Esophagus squamous epithelium (tissue), 5 donors: ENCODE measurements at places on chromosomes 1 and 21.
A peak's percentile ranks its signal among the peaks of the same experiment; 100 is the strongest.

- no peak for DNase-seq
Observed at GRCh38 chr1:59499943-59500569, 203.2 kb downstream of the FGGY start.

DNA sequence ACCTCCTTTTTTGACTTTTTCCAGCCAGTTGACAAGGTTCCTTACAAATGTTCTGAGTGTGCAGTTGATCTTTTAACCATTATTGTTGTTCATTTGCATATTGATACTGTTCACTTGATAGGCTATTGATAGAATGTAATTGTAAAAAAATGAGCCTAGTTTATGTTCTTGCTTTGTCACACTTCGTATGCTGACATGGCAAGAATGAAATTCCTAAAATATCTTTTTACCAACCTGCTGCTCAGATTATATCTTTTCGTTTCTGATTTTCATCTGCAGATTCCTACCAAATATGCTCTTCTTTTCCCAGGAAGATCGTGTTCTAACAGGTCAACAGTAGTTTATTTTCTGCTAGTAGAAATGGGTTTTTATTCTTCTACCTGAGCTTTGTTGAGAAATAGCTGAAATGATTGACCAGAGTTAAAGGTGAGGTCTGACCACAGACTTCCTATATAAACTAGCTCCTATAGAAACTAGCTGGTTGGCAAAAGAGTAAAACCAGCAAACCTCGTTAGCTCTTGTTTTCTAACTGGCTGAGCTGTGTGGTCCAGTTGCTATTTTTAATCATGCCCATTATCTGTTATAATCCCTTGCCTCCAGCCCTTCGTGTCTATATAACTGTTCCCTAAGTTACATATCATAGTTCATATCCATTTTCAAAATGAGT, 174.8 kb downstream of the HS2ST1 start:
- no peak for DNase-seq

DNA sequence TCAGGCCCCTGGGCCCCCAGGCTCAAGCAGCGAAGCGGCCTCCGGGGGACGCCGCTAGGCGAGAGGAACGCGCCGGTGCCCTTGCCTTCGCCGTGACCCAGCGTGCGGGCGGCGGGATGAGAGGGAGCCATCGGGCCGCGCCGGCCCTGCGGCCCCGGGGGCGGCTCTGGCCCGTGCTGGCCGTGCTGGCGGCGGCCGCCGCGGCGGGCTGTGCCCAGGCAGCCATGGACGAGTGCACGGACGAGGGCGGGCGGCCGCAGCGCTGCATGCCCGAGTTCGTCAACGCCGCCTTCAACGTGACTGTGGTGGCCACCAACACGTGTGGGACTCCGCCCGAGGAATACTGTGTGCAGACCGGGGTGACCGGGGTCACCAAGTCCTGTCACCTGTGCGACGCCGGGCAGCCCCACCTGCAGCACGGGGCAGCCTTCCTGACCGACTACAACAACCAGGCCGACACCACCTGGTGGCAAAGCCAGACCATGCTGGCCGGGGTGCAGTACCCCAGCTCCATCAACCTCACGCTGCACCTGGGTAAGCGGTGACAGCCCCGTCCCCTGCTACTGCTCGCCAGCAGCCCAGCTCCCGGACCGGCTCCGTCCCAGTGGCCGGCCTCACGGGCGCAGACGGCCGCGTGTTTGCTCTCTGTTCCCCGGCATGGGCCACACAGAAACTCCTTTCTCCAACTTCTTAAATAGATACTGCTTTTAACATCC, 539 bp downstream of the LAMC1 start:
- no peak for DNase-seq

DNA sequence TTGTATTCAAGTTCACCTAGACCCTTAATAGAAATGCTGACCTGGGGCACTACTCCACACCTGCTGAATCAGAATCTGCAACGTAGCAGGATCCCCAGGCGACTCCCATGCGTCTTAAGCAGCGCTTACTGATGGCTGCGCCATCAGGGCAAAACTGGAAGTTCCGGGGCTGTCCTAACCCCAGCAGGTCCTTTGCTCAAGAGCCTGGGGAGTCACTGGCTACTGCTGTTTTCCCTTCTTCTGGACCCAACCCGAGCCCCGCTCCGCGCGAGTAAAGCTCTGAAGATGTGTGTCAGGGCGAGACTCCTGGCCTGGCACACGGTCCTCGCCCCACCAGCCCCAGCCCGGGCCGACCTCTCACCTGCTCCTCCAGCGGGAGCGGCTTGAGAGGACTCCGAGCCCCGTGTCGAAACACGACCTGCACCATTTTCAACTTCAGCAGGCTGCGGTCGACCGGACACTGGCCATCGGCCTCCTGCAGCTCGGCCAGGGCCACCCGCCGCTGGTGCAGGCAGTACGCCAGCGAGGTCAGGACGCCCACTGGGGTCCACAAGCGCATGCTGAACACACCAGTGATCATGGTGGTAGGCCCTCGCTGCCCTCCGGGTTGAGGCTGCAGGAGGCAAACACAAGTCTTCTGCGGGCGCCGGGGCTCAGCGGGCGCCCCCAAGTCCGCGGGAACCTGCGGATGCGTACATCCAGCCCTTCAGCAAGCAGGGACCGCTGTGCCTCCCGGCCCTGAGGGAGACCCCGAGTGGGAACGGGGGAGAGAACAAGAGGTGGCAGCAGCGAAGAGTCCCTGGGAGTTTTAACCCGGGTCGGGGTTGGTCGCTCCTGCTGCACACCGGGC, 630 bp downstream of the ACP6 start:
- DNase-seq = no peak

DNA sequence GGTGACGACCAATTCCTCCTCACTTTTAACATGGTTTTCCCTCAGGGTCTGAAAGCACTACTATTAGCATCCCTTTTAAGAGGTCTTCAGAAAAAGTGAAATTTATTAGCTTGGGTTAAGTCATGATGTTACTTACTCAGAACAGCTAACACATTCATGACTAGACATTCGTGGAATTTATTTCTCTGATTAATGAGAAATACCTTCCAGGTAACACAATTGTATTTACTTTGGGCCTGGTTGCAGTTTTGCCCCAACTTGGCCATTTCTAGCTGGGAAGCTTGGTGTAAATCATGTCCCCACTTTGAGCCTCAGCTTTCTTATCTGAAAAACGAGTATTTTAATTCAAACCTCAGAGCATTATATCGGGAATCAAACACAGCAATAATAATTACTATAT, 119.2 kb upstream of the SPATA6 start:
- no peak for DNase-seq

GRCh38 chr1:169072945-169073725, 33.4 kb upstream of the ATP1B1 start:
- no peak for DNase-seq

- DNase-seq = no peak
Observed at GRCh38 chr21:35232545-35233176, 183.6 kb upstream of the RUNX1 start.

- DNase-seq = no peak
Observed at GRCh38 chr1:184287001-184287400, 99.8 kb upstream of the C1orf21 start.

- no peak for DNase-seq
Observed at GRCh38 chr1:19685994-19686393, 21.3 kb downstream of the HTR6 start.

DNA sequence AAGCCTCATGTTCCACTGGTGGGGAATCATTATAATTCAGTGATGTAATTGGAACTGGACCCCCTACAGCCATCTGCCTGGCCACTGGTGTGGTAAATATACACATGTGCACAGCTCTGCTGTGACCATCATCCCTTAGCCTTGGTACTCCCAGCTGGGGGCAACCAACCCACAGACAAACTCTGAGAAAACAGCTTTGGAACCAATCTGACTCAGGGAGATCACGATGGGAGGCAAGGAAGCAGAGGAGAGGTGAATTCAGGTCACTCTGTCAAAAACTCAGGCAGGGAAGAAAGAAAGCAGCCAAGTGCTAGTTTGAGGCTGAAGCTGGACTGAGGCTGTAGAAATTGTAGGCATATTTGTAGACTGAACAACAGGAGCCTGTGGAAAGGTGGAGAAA, 197.8 kb upstream of the GALNT2 start:
- DNase-seq = no peak

DNA sequence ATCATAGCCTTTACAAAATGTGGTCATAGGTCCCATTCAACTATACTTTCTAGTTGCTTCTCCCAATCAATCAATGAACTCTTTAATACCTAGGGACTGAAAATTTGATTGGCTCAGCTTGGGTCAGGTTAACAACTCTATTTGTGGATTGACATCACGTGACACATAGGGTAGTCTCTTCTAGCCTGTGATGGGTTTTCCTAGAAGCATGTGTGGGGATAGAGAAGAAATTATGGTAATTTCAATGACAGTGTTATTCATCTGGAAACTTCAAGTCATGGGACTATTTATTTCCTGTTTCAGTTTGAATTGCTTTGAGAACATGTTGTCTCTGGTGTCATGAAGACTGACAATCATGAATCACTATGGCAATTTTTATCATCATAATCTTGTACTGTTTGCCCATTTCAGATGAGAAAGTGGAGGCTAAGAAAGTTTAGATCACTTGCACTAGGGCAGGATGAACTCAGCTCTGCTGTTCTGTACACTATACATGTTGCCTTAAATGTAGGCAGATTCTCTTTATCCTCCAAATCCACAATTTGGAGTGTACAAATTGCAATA, 529.9 kb upstream of the BEND5 start:
- DNase-seq = no peak

- DNase-seq = no peak
Observed at GRCh38 chr1:27430903-27431600, 38.6 kb downstream of the GPR3 start.

GRCh38 chr1:207454046-207454964, at the start of gene CR2:
Gene CR2, plus strand, starts transcription at chr1:207454328. Its CDS starts 91 bp downstream, at chr1:207454419.
- DNase-seq = peak; percentile 2

- no peak for DNase-seq
Observed at GRCh38 chr1:228825041-228825440, 89.8 kb downstream of the RHOU start.

GRCh38 chr1:11526071-11526895, 47.3 kb downstream of the DISP3 start:
- no peak for DNase-seq

GRCh38 chr1:6140413-6140812, 39.7 kb downstream of the CHD5 start:
- DNase-seq = no peak

- DNase-seq = no peak
Observed at GRCh38 chr1:61132645-61133334, 50.4 kb downstream of the NFIA start.

- no peak for DNase-seq
Observed at GRCh38 chr1:85846706-85847105, 138.5 kb upstream of the ZNHIT6 start.

DNA sequence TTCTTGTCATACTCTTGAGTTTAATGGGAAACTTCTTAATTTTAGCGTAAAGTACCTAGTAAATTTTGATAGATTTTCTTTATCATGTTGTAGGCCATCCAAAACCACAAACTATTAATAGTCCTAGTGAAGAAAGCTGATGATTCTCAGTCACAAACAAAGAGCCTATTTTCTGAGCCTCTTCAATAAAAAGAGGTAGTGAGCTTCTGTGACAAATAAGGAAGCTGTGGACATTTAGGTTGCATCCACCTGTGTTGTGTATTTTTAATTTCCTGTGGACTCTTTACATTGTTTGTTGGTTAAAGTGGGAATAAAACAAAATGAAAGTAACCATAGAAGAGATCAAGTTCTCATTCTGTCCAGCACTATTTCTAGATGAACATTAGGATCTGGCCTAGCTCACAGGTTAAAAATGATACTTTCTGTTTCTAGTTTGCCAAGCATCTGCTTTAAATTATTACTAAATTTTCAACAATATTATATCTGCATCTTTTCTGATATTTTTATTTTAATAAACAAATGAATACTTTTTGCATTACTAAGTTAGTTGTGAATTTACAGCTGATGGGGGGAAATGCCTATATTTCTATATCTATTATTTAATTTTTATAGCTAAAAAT, 702.2 kb upstream of the ADGRL4 start:
- no peak for DNase-seq

DNA sequence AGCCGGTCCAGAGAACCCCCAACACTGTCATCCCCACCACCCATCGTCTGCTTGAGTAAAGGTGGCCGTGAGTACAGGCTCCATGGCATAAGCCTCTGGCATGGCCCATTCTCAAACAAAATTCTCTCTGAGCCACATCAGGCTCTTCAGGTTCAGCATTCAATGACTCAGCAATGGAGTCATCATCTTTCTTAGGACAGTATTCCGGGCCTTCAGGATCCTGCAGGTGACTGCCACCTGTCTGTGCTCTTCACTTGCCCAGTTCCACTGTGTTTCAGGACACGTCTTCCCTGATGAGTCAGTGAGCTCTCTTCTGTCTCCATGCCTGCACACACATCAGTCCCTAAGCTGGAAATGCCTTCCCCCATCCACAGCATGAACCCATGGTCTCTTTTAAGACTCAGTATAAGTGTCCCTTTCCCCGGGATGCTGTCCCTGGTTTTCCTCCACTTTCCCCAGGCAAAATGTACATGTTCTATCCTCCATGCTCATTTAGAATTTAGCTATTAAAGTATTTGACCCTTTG, 81.1 kb upstream of the FGGY start:
- no peak for DNase-seq

DNA sequence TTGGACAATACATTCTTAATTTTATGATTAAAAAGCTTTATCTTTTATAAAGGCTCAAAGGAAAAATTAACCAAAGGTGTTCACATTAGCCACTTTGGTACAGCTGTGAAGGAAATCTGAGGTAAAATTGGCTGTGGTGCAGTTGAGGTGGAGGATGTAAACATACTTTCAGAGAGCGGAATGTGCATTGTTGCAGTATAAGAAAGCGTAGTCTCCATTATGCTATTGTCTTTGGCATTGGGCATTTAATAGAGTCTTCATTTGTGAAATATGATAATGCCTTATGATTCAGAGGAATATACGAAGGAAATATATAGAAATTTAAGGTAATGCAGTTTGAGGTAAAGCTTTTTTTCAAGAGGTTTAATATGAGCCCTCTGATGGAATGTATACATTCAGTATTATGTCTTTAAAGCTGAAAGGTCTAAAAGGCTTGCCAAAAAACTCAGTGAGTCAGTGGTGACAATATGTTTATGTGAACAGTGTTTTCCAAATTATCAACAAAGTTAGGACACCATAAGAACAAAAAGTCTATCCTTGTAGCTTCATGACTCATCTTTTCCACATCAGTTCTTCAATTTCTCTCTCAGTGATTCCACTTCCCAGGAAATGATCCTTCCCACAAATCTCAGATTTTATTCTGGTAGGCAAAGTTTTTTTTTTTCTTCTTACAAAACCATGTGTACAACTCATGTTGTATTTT, 26.9 kb upstream of the DDR2 start:
- DNase-seq = no peak

GRCh38 chr1:1917995-1918900, 831 bp downstream of the TMEM52 start:
- no peak for DNase-seq

- no peak for DNase-seq
Observed at GRCh38 chr1:50418600-50419109, 4.6 kb downstream of the DMRTA2 start.

GRCh38 chr1:41327383-41327999, 33.7 kb upstream of the FOXO6 start:
- DNase-seq = no peak

- DNase-seq = no peak
Observed at GRCh38 chr1:24779689-24780464, 34.6 kb downstream of the CLIC4 start.

GRCh38 chr21:17613242-17613676, 558 bp upstream of the BTG3 start:
- DNase-seq = no peak
